ENCODE measurements at places on chromosomes 7 and 10. TPM values are rescaled to one million over a fixed set of nuclear protein-coding genes. Genes with fewer than 3 reads are reported as not detected.

Gene TMEM229A
- not detected for total RNA-seq

- no peak for DNase-seq
These were observed 24.8 kb upstream of the FAM171A1 start for GRCh38 chr10:15395935-15396334.

GRCh38 chr7:39187130-39187529 lies 209.4 kb downstream of the POU6F2 start:
- no peak for DNase-seq

- no peak for DNase-seq
These were observed 81.9 kb downstream of the RBM20 start for GRCh38 chr10:110725801-110726630.

- DNase-seq: no peak
These were observed 156.5 kb upstream of the PPP2R2D start for GRCh38 chr10:131744346-131744745.

GRCh38 chr10:12243864-12244620 lies 48.1 kb downstream of the CDC123 start:
- DNase-seq: no peak

- DNase-seq: no peak
These were observed 8.4 kb downstream of the TLX1 start for GRCh38 chr10:101139421-101139911.

DNA sequence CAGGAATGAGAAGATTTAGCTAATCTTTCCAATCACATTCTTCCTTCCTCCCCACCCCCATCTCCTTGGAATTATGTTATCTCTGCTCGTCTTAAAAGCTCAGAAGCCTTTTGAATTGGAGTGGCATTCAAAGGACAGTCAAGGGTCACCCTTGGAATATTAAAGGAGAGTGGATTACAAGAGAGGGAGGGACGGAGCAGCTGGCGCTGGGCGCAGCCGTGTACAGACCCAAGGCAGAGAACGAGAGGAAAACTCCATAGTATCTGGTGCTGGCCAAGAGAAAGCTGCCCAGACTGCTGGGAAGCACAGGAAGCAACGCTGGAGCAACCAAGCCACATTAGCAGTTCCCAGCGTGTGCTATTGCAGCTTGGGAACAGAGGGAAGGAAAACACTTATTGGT lies 95.7 kb downstream of the POU6F2 start:
- no peak for DNase-seq

Gene MINDY4
- total RNA-seq: 0.85 TPM

Gene NUP205
- 89.4 TPM for total RNA-seq

DNA sequence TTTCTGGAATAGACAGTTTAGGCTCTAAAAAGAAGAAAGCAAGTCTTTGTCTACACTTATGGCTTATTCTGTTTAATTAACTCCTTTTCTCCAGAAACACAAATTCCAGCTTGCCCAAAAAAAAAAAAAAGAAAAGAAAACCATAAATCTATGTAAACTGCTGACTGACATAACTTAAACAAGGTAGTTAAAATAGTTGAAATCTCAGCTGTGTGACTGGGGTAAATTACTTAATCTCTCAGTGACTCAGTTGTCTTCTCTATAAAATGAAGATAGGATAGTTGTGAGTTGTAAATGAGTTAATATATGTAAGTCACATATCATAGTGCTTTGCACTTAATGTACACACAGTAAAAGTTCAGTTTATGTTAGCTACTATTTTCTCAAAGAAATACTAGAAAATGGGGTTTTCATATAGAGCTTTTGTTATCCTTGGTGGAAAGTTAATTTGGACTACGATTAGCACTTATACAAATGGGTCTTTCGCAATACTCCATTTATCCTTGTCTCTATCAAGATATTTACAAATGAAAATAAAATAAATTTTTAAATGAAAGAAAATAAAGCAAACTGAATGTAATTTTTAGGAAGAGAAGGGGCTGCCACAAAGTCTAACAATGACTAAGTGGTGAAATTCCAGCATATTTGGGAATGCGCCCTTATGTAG lies 200.9 kb downstream of the MBL2 start:
- DNase-seq: no peak

Gene FFAR4
- total RNA-seq: not detected

DNA sequence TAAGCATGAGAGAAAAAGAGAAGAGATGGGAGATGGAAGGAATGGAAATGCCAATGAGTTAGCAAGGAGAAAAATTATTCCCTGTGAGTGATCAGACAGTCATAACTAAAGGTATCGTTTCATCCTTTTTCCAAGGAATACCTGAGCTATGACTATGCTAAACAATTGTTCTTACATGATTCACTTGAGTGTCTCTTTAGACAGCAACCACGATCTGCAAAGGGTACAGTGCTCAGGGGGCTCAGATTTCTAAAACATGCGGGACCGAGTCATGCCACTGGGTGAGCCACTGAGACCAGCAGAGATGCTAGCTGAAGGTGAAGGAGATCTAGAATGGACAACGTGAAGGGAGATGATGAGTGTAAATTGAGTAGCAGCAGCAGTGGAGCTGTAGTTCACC lies 78.0 kb upstream of the CTTNBP2 start:
- no peak for DNase-seq

GRCh38 chr7:9091282-9091681 lies 657.9 kb downstream of the NXPH1 start:
- no peak for DNase-seq

DNA sequence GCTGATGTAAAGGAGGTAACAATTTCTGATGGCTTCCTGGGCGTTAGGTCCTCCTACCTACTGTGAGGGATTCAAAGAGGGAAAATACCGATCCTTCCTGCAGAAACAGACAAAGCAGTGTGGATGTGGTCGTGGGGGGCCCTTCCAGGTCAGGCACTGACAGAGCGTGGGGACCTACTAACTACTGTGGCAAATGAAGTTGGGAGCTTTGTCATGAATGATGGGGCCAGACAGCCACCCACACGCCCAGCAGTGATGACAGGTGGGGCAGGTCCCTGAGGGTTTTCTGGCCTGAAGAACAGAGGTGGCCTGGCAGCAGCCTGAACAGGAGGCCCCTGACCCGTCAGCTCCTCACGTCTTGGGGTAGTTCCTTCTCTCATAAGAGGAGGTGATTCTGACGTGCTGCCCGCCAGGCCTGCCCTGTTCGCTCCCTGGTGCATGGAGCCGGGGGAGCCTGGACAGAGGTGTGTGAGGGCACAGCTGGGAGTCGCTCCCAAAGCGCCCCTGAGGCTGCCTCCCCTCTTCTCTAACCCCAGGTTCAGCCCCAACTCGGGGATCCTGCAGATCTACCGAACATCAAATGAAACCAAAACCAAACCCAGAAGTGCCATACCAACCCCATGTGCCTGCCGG lies 4.2 kb downstream of the ATP6V0E2 start:
- no peak for DNase-seq

Gene CHN2
- total RNA-seq: 0.21 TPM

- DNase-seq: no peak
These were observed 846 bp upstream of the CALML5 start for GRCh38 chr10:5500162-5500670.

GRCh38 chr7:94250124-94250523 lies 144.6 kb upstream of the COL1A2 start:
- DNase-seq: no peak

DNA sequence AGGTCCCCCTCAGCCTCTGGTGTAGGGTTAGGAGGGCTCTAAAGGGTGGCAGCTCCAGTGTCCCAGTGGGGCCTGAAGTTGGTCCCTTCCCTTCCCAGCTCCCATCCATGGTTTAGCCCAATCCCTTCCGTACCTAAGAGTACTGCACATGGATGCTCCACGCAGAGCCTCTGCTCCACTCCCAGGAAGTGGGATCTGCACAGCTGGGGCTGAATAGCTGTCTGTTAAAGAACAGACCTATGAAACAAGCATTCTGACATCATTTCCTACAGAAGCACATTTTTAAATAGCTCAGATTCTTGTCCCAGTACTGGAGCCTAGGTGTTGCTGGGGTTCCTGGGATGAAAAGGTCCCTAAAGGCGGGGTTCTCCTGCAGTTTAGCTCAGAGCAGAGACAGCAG lies 135.9 kb downstream of the ZMYND11 start:
- DNase-seq: no peak

Gene DTX2
- 8.2 TPM for total RNA-seq

Gene CTAGE4
- total RNA-seq: not detected

Gene OR2A12
- not detected for total RNA-seq

DNA sequence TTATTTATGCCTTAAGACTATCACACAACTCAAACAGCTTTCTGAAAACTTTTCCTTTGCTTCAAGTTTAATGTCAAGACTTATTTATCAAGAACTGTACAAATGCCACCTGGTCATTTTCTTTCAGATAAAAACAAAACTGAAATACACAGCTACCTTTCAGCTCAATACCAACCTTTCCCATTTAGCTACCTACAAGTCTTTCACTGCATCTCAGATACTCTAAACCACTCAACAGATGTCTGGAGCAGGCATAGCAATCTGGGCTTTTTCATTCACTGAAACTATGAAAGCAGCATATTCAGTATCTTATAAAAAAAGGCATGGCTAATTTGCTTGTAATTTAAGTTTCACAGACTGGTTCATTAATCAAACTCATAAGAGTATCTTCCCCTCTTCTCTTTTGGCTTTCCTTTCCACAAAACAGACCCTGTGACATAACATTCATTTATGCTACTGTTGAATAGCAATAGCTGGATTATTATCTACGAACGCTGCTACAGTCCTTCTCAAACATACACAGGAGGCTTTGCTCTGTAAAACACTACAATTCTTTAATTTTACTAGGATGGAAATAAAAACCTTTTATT lies 8.2 kb downstream of the TRA2A start:
- DNase-seq: no peak

- DNase-seq: no peak
These were observed 39.2 kb downstream of the DNAJC9 start for GRCh38 chr10:73207883-73208282.

Gene MRPS24
- 224 TPM for total RNA-seq

GRCh38 chr7:50450590-50451032 lies 461 bp upstream of the FIGNL1 start:
- DNase-seq: no peak

DNA sequence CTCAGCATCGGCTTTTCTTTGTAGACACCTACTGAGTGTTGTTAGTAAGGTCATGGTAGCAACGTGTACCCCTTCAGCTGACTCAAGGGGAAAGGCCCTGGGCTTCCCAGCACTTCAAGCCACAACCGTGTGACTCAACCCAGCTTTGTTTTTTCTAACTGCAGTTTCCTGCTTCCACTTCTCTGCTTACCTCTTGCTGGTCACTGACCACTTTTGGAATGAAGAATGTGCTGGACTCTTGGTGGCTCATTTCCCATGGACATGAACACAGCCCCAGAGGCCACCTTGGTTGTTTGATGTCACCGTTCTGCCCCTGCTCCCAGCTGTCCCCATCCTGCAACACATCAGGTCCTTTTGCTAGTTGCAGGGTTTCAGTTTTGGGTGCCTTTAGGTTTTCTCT lies 69.5 kb upstream of the ZNF438 start:
- peak; percentile 82 for DNase-seq

- DNase-seq: no peak
These were observed 60.4 kb upstream of the KCNIP2 start for GRCh38 chr10:101903827-101904550.

GRCh38 chr7:107918948-107919347 lies 28.0 kb downstream of the DLD start:
- DNase-seq: no peak

- DNase-seq: no peak
These were observed 170.0 kb downstream of the IMMP2L start for GRCh38 chr7:111392294-111392693.

DNA sequence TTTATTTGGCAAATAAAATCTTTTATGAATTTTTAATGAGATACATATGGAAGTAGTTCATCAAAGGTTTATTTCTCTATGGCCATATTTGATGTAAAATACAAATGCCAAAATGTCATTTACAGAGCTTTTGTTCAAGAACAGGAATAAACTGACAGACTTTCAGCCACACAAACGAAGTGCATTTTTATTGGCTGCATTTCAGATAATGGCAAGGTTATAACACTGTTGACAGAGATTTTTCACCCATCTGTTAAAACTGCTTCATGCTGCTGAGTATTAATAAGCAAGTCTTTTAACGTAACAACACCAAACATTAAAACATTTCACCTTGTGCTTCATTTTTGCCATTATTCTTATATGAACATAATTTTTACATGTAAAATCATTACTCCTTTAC lies 254.4 kb downstream of the ANKRD7 start:
- DNase-seq: no peak

GRCh38 chr7:24907311-24907886 lies 72.6 kb downstream of the OSBPL3 start:
- DNase-seq: peak; percentile 39

DNA sequence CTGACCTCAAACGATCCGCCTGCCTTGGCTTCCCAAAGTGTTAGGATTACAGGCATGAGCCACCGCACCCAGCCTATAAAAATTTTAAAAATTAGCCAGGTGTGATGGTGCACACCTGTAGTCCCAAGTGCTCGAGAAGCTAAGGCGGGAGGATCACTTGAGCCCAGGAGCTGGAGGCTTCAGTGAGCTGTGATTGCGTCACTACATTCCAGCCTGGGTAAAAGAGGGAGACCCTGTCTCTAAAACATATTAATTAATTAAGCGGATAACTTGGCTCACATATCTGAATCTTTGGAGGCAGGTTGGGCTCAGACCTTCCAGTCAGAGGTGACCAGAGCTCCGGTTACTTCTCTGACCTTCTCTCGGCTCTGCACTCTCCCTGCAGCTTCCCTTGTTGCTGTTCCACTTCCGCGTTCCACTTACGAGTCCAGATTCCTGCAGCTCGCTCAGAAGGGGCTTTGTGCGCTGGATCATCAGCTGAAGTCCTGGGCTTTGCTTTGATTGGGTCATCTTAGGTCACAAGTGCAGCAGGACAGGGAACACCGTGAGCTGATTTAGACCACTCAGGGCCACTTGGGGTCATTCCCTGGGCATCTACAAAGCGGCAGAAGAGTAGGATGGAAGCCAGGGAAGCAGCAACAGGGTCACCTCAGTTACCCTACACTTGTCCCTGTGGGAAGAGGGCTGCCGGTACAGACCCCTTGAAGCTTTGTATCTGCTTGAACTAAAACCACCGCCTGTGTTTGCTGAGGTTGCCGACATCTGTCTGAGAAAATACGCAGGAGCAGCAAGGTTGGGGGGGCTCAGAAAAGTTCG lies 2.0 kb upstream of the ARPC1B start:
- DNase-seq: no peak

Gene CPA1
- total RNA-seq: not detected

Gene CYP3A5
- 1.8 TPM for total RNA-seq

DNA sequence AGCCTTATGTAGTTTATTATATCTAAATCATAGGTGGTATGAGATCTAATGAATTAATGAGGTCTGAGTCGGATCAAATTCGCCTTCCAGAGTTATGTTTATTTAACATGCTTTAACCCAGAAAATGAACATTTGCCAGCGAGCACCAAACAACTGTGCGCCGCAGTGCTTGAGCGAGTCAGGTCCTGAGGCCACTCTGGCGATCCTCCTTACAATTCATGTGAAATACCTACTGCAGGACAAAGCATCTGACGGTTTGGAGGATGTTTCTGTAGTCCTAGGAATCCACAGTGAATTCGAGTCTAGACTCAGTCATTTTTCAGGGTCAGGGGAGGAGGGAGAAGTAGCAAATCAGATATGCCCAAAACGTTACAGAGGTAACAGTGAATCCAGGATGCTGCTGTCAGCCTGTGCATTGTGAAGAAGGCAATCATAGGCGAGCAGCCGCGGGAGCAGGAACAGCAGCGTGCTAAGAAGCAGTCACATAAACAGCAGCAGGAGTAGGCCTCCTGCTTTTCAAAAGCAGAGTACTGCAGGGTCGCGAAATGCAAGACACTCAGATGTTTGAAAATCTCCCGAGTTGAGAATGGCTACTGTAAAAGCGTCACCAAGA lies 120.2 kb downstream of the CACNB2 start:
- no peak for DNase-seq

All from SJSA1 (cell line).